Activated CD8-positive, alpha-beta memory T cell treated with anti-CD3 and anti-CD28 coated beads for 1 hour (primary cell): ENCODE measurements at places on chromosomes 2 and 18.

- DNase-seq: no peak
Observed at GRCh38 chr2:42575458-42576064, 7.1 kb downstream of the MTA3 start.

DNA sequence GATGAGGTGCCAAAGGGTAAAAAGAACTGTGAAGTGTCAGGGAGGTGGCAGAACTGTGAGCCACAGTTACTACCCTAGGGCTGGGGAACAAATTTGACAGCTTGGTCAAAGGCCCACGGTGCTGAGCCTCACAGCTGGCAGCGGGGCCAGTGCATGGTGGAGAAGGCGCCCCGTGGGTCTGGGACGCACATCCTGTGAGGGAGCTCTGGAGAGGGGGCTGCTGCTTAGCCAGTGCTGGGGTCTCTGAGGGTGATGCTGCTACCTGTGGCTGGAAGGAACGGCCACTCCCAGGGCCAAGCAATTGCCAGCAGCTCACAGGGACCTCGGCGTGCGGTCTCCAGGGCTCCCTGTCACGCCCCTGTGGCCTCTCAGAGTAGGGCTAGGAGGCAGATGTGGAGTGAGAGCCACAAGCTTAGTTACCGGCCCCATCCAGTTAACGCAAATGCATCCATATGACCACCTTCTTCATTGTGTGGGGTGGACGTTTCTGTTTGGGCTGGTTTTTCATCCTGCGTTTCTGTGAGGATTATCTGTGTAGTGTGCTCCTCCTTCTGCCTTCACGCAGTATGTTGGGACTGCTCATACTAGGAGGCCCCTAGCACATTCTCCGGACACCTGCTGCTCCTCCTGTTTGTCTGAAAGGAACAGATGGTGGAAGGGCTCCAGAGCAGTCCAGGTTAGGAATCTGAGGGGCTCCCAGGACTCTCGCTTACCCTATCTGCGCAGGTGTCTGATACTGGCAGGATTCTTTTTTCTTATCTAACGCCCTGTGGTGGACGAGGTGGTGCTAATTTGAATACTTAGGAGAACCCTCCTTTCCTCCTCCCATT lies 26.0 kb downstream of the STK25 start:
- no peak for DNase-seq

DNA sequence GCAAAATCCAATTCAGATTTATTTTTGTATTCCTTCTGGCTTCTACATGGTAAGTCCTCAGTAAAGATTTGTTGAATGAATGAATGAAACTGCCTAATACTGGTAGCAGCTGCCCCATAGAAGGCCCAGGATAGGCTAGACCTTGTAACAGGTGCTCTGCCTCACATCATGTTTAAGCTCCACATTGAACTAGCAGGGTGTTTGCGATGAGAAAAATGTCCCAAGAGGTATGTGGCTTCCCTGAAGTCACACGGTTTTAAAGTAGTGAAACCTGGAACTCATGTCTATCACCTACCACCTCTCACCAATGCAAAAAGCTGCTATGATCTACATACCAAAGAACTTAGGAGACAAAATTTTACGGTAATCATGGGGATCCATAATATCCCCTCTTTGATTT lies 765 bp upstream of the LHCGR start:
- DNase-seq: no peak

- DNase-seq: no peak
Observed at GRCh38 chr2:233349005-233349998, 5.0 kb upstream of the DGKD start.

- DNase-seq: no peak
Observed at GRCh38 chr18:27500531-27500930, 315.4 kb upstream of the CHST9 start.

DNA sequence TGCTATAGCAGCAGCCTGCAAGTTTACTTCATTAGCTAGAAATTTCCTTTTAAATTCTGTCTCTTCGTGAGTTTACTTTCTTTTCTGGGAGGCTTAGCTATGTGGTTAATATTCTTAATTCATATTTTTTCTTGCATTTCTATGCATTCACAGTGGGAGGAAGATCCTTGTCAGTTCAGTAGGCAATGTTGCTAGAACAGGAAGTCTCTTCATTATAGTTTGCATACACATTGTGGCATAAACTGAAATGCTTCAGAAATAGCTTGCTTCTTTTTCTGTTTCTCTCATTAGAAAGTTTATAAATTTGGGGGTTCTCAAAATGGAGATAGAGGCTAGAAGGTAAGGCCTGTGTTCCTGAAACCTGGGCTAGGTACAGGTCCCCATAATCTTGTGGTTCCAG lies 8.1 kb upstream of the ARHGAP15 start:
- DNase-seq: no peak

- no peak for DNase-seq
Observed at GRCh38 chr2:160375037-160375436, 118.6 kb downstream of the RBMS1 start.
